Cerebellar cortex (tissue), 1 donor: ENCODE measurements at places on chromosomes 4 and X.
A peak's percentile ranks its signal among the peaks of the same experiment; 100 is the strongest.

GRCh38 chr4:80608281-80608980 is 272.9 kb downstream of the CFAP299 start:
- DNase-seq: no peak

- no peak for DNase-seq
These were observed 649.6 kb upstream of the NDST4 start for GRCh38 chr4:115763051-115763450.

DNA sequence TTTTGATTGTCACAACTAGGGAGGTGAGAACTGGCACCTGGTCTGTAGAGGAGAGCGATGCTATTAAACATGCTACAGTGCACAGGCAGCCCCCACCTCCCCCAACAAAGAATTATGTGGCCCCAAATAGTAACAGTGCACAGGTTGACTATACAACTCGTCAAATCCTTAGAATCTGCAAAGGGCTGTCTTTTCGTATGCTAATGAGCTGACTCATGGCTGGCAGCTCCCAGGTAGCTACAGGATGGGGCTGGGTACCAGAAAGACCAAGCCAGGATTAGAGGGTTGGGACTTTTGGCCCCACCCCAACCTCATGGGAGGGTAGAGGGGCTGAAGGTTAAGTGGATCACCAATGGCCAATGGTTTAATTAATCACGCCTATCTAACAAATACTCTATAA is 104.7 kb upstream of the SORBS2 start:
- no peak for DNase-seq

GRCh38 chr4:3791910-3792542 is 25.8 kb downstream of the ADRA2C start:
- DNase-seq: no peak

GRCh38 chrX:69025802-69026301 is 139.4 kb downstream of the PJA1 start:
- no peak for DNase-seq

- DNase-seq: no peak
These were observed 514.1 kb upstream of the INTU start for GRCh38 chr4:127118681-127119080.

GRCh38 chrX:134936542-134936941 is 54.2 kb upstream of the SMIM10 start:
- DNase-seq: no peak

DNA sequence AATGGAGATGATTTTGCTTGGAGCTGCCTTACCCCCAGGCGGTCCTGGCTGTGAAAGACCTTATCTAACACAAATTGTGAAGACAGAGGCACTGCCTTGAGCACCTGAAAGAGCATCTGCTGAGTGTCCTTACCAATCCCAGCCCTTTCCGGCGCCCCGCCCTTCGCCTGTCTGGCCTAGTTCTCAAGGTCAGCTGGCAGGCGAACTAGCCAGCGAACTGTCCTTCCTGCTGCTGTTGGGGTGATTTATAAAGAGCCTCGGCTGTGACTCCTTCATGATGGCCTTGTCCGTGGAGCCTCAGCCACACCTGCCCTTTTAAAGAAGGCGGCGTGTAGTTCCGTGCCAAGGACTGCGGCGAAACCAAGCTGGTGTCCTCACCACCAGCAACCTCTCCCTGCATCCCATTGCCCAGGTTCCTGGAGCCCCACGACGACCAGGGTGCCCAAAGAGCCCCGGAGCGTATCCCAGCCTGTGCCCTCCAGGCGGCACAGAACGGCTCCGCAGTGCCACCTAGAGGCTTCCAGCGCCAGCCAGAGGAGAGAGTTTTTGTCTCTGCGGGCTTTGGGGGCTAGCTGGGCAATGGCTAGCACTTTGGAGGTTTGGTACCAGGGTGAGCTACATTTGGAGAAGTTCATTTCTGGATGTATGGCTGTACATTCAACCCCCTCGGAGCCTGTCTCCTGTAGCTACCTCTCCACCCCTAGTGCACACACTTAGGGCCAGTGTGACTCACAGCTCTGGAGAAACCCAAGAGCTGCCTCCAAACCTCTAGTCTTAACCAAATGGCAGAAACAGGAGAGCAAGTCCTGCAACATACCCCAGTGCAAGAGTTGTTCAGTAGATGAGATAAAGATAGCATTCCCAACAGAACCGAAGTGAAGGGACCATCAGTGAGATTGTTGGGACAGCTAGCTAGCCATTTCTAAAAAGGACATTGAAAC is 36.8 kb upstream of the VMA21 start:
- peak; percentile 0 for DNase-seq

GRCh38 chrX:15815779-15816437 is 25.6 kb downstream of the ZRSR2 start:
- DNase-seq: peak; percentile 10

GRCh38 chr4:74391890-74392475 is 27.0 kb downstream of the EREG start:
- no peak for DNase-seq

- DNase-seq: peak; percentile 52
These were observed 1.3 kb upstream of the ING2 start for GRCh38 chr4:183503497-183504063.
